Astrocyte of the spinal cord (primary cell): ENCODE measurements at places on chromosomes 5 and 9.

- no peak for DNase-seq
Observed at GRCh38 chr5:151413800-151414199, 33.6 kb upstream of the SLC36A1 start.

- DNase-seq = no peak
Observed at GRCh38 chr5:55140908-55141665, 18.9 kb upstream of the GPX8 start.

- peak; percentile 6 for DNase-seq
Observed at GRCh38 chr5:118863345-118863744, 125.0 kb downstream of the DTWD2 start.

GRCh38 chr5:133467826-133468463, 144.4 kb downstream of the FSTL4 start:
- DNase-seq = no peak

GRCh38 chr9:97307500-97308163, at the start of gene CCDC180:
TSS of gene CCDC180 (plus strand) at chr9:97307659. CDS start at chr9:97308064, 405 bp downstream.
- DNase-seq = peak; percentile 8

DNA sequence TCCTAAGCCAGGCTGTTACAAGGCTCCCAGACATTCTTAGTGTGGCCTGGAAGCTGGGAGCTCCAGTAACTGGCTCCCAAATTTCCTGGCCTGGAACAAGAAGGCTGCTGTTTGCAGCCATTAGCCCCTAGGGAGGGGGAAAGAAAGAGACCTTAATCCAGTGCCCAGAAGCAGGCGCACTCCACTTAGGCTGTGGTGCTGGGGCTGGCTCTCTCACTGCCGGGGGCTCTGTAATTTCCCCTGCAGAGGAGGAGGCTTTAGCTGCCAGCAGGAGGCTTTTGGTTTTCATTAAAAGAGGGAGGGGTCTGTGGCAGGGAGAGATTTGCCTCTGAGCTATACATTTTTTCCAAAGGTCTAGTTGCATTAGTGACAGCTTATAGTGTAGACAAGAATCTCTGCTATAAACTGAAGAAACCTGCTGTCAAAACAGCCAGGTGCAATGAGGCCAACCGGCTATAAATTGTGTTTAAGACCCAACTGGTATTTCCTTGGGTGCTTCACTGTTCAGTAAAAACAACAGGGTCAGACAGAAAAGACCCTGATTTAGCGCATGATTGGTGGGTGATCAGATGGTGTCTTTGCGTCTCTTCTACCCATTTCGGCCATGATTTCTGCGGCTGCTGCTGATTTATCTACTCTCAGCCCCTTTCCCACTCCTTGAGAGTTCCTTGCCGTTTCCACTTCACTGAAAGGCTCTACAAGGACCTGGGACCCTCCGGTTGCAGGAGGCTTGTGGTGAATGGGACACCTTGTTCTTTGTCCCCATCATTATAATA, 254.6 kb downstream of the AOPEP start:
- DNase-seq = no peak

GRCh38 chr5:170338291-170338690, 40.7 kb upstream of the LCP2 start:
- DNase-seq = no peak

DNA sequence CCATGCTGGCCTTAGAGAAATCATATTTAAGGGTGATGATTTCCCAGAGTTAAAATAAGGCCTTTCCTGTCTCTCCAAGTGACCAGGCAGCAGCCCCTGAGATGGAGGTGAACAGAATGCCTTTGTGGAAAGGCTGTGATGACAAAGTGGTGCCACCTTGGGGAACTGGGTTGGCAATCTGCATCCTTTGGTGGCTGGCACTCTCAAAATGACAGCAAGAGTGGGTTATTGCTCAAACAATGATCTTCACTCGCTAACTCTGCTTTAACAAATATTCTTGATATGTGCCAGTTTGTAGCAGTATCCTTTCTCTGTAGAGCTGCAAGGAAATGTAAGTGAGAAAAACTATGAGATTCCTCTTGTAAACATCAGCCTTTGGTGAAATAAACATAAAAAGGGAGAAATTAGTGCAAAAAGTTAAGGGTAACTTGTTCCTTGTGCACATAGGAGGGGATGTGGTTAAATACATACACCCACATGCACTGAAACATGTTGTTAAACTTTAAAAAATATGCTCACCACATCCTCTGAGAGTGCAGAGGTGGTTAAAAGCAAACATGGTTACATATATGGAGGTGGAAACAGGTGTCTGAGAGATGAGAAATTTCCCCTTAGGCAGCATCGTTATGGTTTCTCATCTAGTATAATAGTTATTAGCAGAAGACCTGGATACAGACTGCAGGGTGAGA, 373.4 kb upstream of the CTNND2 start:
- no peak for DNase-seq

GRCh38 chr9:3768286-3768685, 242.5 kb upstream of the RFX3 start:
- DNase-seq = no peak

GRCh38 chr5:850511-851006, at the start of gene ZDHHC11:
TSS of gene ZDHHC11 (minus strand) at chr5:850986. CDS start at chr5:850602, 384 bp downstream.
- DNase-seq = no peak

DNA sequence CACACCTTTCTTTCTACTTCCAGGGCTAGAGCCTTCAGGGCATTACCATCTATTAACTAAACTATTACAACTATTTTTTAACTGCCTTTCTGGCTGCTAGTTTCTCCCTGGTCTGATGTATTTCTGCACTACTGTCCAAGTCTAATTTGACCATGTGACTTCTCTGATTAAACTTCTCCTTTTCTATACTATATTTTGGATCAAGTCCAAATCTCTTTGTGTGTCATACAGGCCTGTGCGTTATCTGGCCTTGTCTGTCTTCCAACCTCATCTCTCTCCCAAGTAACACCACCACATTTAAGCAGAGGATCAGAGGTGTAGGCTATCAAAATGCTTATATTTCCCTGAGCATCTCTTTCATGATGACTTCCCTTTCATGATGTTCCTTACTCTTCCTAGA, 47.2 kb upstream of the OR13F1 start:
- no peak for DNase-seq

DNA sequence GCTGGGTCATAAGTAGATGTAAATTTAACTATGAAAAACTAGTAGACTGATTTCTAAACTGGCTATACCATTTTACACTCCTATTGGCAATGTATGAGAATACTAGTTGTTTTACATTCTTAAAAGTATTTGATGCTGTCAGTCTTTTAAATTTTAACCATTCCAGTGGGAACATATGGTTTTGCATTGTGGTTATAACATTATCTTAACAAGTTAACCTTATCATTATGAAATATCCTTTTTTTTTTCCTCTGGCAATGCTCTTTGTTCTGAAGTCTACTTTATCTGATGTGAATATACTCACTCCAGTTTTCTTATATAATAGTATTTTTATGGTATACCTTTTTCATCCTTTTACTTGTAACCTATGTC, 548.9 kb upstream of the CLINT1 start:
- DNase-seq = no peak

DNA sequence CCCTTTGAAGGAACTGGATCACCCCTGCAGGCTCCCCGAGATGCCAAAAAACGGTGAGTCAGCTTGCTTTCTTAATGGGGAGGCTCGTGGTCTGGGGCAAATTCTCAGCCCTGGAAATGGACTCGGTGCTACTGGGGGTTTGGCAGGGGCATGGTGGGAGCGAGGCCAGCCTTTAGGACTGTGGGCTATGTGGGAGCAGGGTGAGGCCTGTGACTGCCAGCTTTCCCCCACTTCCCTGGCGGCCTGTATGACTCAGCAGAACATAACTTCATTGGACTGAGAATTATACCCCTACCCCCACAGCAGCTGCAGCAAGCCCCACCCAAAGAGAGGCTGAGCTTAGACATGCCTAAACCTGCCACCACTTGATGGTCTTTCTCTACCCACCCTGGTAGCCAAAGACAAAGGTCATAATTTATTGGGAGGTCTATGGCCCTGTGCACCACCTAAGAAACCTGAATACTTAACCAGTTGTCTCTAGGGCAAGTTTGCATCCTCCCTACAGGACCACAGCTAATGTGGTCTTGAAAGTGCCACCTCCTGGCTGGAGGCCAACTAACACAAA, 325.3 kb downstream of the TLE1 start:
- peak; percentile 56 for DNase-seq

DNA sequence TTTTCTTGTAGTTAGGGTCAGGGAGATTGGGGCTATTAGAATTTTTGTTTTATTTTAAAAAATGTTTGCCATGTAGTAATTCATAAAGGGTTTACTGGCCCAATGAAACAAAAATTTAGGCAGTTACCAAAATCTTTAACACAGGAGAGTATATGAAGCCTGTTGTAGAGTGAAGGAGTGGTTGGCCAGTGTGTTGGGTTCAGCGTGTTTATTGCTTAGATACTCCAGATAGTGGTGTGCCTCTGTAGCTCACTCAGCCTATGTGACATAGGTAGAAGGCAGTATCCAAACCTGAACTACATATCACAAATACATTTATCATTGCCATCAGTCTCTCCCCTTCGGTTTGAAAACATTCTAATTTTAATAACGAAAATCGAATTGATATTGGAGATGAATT, 1.2 kb downstream of the TEK start:
- DNase-seq = no peak

DNA sequence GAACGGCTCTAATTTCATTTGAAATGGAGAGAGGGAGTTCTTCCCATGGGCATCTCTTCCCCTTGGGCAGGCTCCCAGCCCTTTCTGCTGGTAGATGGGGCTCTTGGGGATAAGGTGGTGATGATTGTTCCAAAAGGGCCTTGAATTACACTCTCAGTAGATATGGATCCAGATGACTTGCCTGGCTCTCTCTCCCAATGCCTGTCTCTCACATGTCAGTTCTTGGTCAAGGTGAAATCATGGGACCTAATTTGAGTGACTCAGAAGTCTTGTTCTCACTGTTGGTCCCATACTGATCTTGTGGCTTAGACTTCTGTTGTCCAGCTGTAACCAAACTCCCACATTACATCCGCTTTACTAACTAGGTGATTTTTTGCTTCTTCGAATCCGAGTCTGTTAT, 317.0 kb upstream of the RFX3 start:
- DNase-seq = peak; percentile 41

DNA sequence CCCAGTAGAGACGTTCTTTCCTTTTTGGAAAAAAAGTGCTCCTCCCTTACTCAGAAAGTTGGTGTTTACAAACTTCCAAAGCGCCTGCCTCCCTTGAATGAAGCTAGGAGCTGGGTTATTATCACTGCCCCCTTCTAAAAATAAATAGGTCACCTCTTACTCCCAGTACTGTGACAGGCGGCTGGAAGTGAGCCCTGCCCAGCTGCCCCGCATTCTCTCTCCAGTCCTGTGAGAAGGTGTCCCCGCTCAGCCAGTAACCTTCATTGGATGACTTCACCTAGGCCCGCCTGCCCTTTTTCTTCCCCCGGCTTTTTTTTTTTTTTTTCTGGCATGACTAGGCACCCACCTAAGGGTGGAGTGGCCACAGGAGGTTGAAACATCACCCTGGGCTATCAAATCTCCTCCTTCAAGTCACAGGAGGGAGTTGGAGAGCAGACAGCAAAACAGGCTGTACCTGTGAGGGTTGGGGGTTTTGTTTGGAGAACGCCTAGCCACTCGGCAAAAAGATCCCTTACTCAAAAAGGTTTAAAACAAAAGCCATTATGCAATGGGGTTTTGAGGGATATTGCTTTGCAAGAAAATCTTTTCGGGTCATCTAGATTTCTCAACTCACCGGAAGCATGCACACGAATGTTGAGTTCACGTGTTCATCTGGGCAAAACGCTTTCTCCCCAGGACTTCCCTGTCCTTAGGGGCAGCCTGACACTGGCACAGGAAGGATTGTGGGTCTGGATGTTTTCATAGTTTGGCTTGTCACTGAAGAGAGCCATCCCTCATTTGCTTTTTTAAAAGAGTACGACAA, 43.3 kb upstream of the ZNF622 start:
- no peak for DNase-seq

DNA sequence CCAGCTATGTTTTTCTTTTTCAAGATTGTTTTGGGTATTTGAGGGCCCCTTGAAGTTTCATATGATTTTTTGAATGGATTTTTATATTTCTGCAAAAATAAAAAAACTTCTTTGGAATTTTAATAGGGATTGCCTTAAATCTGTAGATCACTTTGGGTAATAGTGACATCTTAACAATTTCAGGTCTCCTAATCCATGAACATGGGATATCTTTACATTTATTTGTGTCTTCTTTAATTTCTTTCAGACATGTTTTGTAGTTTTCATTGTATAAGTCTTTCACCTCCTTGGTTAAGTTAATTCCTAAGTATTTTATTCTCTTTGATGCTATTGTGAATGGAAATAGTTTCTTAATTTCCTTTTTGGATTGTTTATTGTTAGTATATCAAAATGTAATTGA, 79.1 kb downstream of the PPIC start:
- no peak for DNase-seq

DNA sequence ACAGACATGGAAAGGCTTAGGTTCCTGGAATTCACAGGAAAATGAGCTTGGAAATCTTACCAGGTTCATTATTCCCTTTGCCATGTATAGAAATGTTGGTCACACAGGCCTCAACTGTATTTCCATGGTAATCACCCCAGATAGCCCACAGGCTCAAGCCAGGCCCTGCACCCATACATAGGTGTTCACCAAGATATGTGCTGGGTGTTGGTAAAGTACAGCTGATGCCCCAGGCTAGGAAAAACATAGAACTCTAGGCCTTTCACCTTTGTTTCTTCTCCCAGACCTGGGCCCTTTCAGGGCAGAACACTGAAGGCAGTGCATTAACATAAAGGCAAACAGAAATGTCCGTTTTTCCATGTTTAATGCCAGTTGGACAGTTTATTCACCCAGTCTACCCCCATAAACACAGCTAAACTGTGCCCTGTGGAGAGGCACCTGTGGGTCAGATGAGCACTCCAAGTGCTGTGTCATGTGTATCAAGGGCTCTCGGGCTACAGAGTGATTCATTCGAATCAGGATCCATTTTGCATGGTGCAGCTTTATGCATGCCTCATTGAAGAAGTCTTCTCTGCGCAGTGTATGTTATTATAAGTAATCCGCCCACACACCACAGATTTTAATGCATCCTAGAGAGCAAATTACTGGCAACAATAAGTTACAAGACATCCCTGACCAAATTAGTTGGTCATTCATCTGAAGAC, 93.4 kb upstream of the SLC30A5 start:
- no peak for DNase-seq

GRCh38 chr5:149370878-149371277, 8.2 kb downstream of the IL17B start:
- no peak for DNase-seq
